IgD-negative memory B cell (primary cell): ENCODE measurements at places on chromosomes 4 and X. TPM values are rescaled to one million over a fixed set of nuclear protein-coding genes. Genes with fewer than 3 reads are reported as not detected.

The GPRIN3 gene
- 0.50 TPM for polyA plus RNA-seq

The SCOC gene
- 31.3 TPM for polyA plus RNA-seq

The CFAP47 gene
- polyA plus RNA-seq, result not detected

The GLRA2 gene
- not detected for polyA plus RNA-seq

The FDCSP gene
- polyA plus RNA-seq, result not detected

The NALF2 gene
- not detected for polyA plus RNA-seq

The DIPK2B gene
- polyA plus RNA-seq, result not detected

The MAGED4B gene
- 5.6 TPM for polyA plus RNA-seq

The OPN1MW2 gene
- not detected for polyA plus RNA-seq

The KLHL4 gene
- not detected for polyA plus RNA-seq

The AADAT gene
- not detected for polyA plus RNA-seq

The ADH1A gene
- polyA plus RNA-seq, result not detected

The CFAP97 gene
- polyA plus RNA-seq, result 66.3 TPM
